ENCODE measurements at places on chromosomes 6 and 20. TPM values are rescaled to one million over a fixed set of nuclear protein-coding genes. Genes with fewer than 3 reads are reported as not detected.
A peak's percentile ranks its signal among the peaks of the same experiment; 100 is the strongest.

GRCh38 chr6:116190550-116190949 lies 63.3 kb downstream of the TSPYL4 start:
- DNase-seq = peak; percentile 76

DNA sequence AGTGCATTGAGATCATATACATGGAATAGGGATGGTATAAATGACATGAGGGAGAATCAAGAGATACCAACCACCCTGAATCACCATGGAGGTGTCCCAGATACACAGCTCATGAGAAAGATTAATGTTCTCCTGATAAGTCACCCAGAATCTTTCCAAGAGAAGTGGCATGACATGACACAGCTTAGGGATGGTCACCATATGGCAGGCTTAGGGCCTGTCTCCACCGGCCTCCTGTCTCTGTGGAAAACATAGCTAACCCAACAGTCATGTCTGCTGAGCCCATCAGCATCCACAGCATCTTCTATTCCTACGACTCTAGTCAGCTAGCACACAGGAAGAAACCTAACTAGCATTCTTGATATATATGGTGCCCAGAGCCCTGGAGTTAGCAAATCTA lies 133.3 kb downstream of the IPCEF1 start:
- no peak for DNase-seq

Gene SLX4IP
- total RNA-seq = 7.0 TPM

GRCh38 chr6:131026243-131026642 lies 36.8 kb downstream of the EPB41L2 start:
- no peak for DNase-seq

Gene ADTRP
- 2.6 TPM for total RNA-seq

Gene PCNA
- total RNA-seq = 46.3 TPM

DNA sequence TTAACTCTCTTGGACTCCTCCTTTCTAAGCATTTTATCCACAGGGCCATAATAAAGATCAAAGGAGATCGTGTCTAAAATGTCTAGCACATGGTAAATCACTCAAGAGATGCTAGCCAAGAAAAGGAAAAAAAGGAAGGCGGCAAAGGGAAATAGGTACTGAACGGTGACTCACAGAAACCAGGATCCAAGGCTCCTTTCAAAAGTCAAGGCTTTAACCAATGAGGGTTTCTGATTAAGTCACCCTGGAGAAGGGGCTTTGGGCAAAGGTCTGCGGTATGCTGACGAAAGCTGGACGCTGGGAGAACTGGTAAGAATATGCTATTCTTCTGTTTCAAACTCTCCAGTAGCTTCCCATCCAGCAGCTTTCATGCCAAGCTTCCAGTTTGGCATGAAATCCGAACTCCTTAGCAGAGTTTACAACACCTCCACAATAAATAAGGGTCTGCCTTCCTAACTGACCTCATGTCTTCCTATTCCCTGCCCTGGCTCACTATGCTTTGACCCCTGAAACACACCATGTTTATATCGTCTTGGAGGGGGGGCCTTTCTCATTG lies 1.0 kb downstream of the TOMM34 start:
- peak; percentile 34 for DNase-seq

GRCh38 chr20:59025086-59025485 lies 5.9 kb downstream of the TUBB1 start:
- DNase-seq = no peak

Gene MEP1A
- not detected for total RNA-seq

DNA sequence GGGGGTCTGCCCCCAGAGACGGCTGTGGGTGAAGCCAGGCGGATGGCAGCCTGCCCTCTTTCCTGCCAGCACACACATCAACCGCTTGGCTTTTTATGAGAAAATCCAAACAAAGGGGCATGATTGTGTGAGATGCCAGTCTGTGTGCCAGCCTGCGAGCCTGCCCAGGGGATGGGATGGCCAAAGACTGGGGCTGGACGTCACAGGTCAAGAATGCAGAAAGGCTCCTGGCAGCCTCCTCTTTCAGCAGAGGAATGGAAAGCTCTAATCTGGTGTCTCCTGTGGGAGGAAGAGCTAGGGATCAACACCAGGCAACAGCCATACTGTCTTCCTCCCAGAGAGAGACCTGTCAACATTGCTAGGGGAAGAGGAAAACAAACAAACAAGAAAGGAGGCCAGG lies 15.8 kb downstream of the TUBB2B start:
- no peak for DNase-seq

DNA sequence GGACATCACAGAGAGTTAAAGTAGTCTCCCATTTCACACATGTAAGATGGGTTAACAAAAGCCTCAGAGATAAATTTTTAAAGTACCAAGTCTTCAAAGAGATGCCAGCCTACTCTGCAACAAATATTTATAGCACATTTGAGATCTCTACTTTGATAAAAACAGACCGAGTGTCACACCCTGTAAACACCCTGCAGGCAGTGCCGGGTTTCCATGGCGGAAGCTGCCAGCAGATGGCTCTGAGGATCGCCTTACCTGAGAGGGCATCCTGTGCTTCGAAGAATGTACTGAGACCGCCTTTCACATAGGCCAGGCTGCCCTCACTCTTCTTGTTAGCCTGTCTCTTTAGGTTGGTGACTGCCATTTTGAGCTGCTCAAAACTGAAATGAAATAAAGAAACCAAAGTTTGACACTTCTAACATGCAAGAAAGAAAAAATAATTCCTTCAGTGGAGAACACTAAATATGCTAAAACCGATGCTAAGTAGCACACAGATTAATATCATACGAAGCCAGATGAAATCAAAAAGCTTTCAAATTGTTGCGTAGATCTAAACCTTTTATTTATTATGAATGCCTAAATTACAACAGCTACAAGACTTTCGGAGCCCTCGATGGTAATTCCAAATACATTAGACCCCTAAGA lies 39.3 kb downstream of the HUS1B start:
- DNase-seq = no peak

GRCh38 chr6:72966628-72967280 lies 258.5 kb downstream of the KHDC1L start:
- DNase-seq = peak; percentile 63
